ENCODE measurements at places on chromosomes 7 and 10.

- DNase-seq: no peak
Observed at GRCh38 chr7:107068156-107068555, 23.7 kb downstream of the PRKAR2B start.

- DNase-seq: no peak
Observed at GRCh38 chr7:106419455-106420182, 134.8 kb upstream of the NAMPT start.

GRCh38 chr10:9096288-9096687 is 1041.8 kb downstream of the GATA3 start:
- no peak for DNase-seq

DNA sequence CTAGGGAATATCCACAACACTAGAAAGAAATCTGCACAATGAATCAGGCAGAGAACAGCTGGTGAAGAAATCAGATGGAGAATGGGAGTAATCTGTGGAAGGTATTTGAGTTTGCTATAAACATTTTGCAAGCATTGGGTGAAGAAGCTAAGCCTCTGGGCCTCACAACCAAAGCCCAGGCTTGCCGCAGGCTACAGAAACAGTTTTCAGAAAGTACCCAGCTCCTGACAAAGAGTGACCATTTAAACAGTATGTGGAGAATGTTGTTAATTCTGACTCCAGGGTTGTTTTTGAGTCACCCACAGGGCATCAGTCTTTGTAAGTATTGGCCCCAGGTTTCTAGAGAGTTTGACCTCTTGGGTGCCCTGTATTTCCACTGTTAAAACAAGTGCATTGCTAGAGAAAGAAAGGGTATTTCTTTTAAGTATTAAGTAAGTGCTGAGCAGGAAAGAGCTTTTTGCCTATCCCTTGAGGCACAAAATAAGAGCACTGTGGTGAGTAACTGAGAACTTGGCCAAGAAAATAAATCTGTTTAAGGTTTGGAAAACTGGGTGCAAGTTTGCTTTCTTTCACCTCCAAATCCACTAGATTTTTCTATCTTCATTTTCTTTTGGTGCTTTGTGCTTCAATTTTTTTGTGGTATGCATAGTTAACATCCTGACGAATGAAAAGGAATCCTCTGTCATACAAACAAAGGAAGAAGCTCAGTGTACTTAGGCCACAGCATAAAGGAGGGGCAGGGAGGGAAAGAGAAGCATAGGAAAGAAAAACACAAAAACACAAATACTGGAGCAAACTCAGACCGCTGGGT is 691.8 kb downstream of the SUGCT start:
- DNase-seq: no peak

DNA sequence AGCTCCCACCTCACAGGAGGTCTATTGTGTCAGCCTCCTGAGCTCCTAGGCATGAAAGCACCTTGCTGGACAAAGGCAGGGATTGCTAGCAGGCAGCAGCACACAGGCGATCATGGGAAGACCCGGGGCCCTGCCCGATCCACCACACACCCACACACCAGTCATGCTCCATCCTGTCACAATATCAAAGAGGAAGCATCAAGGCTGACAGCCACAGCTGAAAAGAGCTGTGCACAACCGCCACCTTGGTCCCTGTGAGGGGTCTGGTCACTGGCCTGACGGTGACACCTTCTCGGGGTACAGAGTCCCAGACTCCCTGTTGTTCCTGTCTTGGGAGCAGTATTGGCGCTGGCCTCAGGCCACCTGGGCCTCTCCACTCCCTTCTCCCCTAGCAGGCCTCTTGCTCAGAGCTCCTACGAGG is 89.7 kb upstream of the RET start:
- no peak for DNase-seq

- DNase-seq: no peak
Observed at GRCh38 chr7:125563557-125563956, 633.9 kb upstream of the POT1 start.

GRCh38 chr10:27242473-27242950 is 1.9 kb upstream of the ACBD5 start:
- no peak for DNase-seq

DNA sequence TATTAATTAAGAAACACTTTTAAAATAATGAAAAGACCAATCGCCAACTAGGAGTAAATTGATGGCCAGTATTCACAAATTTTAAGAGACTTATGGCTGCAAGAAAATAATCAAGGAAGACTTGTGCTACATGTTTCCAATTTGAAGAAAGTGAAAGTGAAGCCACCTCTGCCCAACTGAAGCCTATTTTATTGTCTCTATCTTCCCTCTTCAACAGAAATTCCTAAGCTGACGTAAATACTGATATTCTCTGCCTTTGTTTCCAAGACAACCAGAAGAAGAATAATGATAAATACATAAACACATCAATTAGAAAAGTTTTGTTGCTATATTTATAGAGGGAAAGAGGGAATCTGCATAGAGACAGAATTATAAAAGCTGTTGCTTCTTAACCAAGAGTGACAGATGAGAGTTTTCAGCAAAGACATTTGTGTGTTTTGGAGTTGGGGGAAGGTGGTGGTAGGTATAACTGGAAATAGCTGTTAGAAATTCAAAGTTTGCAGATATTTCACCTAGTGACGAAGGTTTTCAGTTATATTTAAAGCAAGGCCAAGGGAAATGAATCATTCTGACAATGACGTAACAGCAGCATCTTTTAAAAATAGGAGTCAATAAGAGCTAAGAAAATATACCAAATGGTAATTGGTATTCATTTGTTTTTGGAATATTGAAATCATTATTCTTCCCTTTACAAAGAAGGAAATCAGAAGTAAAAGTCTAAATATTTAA is 576.6 kb upstream of the SORCS1 start:
- no peak for DNase-seq

DNA sequence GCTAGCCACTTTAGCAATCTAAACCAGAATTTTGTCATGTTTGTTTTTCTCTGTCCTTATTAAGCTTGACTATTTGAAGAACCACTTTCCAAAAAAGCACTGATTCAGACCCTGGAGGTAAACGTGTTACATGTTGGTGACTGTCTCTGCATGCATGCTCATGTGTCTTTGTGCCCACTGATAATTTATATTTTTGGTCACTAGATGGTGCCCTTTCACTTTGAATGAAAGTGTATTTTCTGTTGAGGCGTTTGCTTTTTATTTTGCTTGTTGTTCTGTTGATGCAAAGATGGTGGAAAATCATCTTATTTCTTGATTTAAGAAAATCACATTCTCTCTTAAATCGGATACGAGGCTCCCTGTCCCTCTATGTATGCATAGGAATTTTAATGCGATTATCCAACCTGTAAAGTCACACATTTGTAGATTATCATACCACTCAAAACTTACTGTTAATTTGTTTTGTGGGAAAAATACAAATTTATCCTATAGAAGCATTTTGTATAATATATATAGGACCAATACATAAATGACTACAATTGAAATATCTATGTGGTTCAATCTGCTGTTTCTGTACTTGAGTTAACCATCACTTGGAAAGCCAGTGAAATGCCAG is 269.3 kb downstream of the BICC1 start:
- no peak for DNase-seq

DNA sequence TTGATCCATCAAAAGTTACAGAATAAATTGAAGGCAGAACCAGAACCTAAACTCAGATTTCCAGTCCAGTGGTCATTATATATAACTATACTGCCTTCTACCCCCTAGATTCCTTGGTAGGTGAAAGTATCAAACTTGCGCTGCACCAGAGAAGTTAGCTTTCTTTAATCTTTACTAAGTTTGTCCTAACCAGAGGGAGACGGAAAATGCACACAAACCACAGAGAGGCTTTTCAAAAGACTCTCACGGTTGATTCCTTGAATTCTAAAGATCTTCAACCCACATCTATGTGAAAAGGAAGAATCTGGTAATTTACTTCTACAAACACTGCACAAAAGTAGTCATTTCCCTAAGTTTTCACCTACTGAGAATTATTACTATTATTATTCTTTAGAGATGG is 18.2 kb upstream of the KIAA1549 start:
- DNase-seq: no peak

GRCh38 chr10:96570983-96571964 is 15.5 kb downstream of the TM9SF3 start:
- no peak for DNase-seq

GRCh38 chr10:7102084-7102483 is 308.8 kb downstream of the SFMBT2 start:
- DNase-seq: no peak

DNA sequence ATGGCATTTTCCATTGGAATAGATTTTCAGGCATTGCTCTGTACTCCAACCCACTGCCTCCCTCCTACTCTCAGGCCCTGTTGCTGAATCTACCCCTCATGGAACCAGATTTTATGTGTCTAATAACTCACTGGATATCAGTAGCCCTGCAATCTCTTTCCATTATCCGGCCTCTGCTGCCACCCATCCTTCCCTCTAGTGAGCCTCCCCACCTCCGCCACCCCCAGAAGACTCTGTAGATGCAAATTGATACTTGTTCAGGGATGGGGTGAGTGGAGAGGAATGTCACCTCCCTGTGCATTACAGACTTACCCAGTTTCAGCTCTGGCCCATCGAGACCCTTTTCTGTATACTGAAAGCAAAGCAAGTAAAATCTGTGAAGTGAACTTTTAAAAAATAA is 52.3 kb upstream of the PHYHIPL start:
- DNase-seq: no peak

GRCh38 chr10:48976196-48976595 is 36.6 kb upstream of the LRRC18 start:
- no peak for DNase-seq

DNA sequence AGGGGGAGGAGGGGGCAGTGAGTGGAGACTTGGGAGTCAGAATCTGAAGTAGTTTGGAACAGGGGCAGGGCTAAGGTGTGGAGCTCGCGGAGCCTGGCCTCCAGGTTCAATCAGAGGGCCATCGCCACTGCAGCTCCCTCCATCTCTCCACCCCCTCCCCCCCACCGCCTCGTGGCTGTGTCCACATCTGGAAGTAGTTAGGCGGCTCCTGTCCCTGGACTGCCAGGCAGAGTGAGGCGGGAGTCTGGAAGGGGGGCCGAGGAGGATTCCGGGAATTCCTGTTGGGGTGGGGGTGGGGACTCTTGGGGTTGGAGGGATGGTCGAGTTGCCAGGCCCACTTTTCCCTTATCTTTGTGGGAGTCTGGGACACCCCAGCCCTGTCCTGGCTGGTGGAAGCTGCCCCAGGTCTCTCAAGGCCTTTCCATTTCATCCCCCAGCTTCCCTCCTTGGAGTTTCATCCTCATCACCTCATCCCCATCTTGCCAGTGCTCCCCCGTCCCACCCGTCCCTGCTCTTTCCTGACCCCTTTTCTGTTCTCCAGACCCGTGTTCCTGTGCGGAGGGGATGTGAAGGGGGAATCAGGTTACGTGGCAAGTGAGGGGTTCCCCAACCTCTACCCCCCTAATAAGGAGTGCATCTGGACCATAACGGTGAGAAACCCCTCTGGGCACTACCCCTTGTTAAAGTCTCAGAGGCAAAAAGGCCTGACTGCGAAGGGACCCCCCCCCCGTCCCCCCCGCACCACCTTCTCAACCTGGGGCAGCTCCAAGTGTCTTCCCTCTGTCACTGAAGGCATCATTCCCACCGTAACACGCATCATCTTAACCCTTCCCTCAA is 944 bp downstream of the PCOLCE start:
- no peak for DNase-seq

- DNase-seq: no peak
Observed at GRCh38 chr7:43612599-43613589, 30.0 kb downstream of the STK17A start.

GRCh38 chr10:80520661-80521470 is 16.8 kb upstream of the SH2D4B start:
- no peak for DNase-seq

DNA sequence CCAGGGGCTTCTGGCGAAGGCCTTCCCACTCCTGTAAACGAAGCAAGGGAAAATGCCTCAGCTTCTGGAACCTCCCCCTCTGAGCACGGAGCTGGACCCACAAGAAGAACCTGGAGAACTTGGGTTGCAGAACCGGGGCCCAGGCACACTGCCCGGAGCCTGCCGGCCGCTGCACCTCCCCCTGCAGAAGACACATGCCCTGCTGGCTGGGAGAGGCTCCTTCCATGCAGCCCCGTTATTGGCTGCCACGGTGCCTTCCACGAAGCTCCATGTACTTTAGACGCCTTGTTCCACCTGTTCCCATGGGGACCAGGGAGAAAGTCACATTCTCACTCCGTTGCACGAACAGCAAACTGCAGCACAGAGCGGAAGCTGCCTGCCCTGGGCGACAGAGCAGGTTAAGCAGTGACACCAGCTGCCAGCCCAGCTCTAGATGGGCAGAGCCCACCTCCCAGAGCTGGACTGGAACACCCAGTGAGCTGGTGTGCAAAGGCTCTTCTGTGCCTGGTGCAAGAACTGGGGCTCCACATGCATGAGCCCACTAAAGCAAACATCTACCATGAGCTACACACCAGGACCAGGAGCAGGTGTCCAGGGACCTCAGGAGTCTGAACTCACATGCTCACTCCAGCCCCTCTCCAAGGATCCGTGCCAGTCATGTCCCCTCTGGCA is 70.1 kb downstream of the TNS3 start:
- DNase-seq: no peak

- no peak for DNase-seq
Observed at GRCh38 chr7:23260371-23260770, 13.8 kb downstream of the GPNMB start.

DNA sequence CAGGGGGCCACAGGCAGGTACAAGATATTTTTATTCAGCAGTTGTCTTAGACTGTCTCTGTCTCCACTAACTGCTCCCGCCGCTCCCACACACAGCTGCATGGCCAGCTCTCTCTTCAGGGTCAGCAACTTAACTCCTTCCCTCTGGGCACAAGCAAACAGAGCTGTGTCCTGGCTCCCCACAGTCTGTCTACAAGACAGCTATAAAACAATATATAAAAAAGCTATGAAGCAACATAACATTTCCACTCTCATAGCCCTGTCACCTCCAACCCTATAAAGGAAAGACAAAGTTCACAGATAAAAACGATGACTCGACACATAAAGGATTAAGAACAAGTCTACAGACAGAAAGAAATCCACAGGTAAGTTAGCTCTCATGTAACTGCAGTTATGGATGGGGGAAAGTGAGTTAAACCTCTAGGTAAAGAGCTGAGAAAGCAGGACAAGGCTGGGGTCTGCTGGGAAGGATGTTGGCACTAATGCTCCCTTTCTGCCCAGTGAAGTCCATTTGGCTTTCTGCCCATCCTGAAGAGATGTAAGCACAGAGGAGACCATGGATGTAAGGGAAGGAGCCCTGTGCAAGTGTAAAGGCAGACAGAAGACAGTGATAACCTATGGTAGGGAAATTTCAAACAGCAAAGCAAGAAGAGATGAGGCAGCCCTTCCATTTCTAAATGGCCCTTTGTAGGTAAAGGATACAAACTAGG is 27.0 kb downstream of the RAPGEF5 start:
- DNase-seq: no peak

Measured in stimulated activated CD4-positive, alpha-beta T cell treated with anti-CD3 and anti-CD28 coated beads, Interleukin-2, amount 100 ng/mL, for 48 hours (primary cell).